ENCODE measurements at places on chromosomes 6 and 20.

- DNase-seq, result no peak
Measured at GRCh38 chr6:82032444-82032843, 215.1 kb downstream of the IBTK start.

DNA sequence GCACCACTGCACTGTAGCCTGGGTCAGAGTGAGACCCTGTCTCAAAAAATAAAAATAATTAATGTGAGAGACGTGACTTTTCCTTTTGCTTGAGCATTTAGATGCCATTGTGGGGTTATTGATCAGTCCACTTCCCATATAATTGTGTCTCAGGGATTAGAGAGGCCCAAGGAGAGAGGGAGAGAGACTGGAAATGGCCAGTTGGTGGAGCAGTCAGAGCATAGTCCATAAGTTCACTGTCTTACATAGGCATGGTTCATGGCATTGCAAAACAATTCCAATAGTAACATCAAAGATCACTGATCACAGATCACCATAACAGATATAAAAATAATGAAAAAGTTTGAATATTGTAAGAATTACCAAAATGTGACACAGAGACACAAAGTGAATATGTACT lies 15.2 kb upstream of the SDHAF4 start:
- no peak for DNase-seq

DNA sequence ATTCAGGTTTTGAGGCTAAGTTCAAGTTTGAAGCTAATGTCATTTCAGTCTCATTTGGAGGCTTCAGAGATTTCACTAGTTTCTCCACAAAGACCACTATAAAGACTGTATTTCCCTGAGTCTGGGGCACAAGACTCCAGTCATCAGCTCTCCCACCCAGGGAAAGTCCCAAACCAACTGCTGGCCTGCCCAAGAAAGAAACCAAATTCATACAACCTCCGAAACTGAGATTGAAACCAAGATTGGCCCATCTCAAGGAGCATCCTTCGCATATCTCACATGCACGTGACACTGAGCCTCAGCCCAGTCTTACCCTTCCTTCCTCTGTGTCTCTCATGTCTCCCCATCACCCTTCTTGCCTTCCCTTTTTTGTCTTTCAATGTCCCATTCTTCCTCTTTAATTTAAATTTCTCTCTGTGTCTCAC lies 3.5 kb upstream of the LTA start:
- no peak for DNase-seq

- DNase-seq, result no peak
Measured at GRCh38 chr6:125984311-125984710, 2.0 kb upstream of the TRMT11 start.

DNA sequence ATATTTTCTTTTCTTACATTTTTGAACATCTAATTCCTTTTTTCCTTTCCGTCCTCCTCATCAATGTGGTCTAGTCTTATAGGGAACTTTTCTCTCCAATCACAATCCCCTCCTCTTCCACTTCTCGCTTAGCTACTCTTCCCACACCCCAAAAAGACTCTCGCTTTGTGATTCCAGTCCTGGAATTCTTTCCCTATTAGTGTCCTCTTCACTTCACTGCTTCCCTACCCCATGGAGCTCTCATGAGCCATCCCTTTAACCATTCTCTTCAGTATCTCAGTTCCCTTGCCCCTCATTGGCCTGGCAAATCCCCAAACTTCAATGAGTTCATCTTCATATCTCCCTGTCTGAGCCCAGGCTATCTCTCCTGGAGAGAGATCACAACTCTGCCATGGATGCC lies 55.3 kb upstream of the CEP85L start:
- no peak for DNase-seq

Measured in CD4-positive, alpha-beta T cell (primary cell).